ENCODE measurements at places on chromosomes 1 and 21.

DNA sequence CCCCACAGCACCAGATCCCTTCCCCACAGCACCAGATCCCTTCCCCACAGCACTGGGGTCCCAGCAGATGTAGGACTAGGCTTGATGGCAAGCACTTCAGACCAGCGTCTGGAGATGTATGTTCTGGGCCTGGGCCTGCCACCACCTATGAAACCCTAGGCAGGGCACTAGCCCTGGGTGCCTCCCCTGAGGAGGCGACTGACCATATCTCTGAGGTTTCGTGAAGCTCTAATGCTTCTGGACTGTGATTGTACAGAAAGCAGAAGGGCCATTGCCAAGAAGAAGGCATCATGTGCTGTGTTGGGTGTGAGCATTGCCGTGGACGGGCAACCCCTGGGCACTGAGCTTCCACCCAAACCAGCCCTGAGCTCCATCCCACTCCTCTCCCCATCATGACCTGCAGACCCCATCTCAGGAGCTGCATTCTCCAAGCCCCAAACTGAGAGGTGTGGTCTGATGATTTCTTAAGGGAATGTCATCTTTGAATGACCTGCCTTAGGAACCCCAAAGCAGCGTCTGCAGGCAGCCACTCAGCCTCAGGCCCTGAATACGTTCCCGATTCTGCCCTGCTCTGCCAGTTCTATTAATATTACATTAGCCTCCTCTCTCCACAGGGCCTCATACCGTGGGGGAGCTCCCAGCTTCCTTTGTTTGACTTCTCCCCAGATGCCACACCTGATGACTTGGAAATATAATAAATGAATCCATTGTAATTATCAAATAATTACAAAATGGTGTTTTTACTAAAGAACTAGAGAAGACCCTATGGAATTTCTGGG lies 163.4 kb downstream of the TRIM33 start:
- DNase-seq: no peak

- no peak for DNase-seq
These were observed 1.7 kb downstream of the GPR137B start for GRCh38 chr1:236144033-236144432.

- no peak for DNase-seq
These were observed 169.9 kb upstream of the CACNA1E start for GRCh38 chr1:181313466-181313865.

GRCh38 chr1:76807543-76808260 lies 59.6 kb upstream of the ST6GALNAC5 start:
- no peak for DNase-seq

- no peak for DNase-seq
These were observed 47.9 kb downstream of the ELF3 start for GRCh38 chr1:202058001-202058908.

GRCh38 chr1:2431518-2431917 lies 19.2 kb upstream of the PEX10 start:
- no peak for DNase-seq

DNA sequence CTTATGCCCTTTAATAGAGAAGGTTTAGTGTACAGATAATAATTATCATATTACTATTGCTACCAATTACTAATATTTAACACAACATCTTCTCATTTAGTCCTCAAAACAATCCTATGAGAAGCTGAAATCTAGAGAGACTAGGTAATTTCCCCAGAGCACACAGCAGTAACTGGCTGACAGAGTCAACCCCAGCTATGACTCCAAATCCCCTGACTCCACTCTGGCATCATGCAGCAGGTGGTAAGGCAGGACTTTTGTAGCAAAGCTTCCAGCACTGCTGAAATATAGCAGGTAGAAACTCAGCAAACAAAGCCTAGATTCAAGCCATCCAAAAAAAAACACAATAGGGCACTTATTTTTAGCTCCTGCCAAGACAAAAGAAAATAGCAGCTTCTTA lies 79.3 kb upstream of the RGS2 start:
- DNase-seq: no peak

- DNase-seq: peak; percentile 33
These were observed 188.6 kb downstream of the DSCAM start for GRCh38 chr21:40658311-40658710.

DNA sequence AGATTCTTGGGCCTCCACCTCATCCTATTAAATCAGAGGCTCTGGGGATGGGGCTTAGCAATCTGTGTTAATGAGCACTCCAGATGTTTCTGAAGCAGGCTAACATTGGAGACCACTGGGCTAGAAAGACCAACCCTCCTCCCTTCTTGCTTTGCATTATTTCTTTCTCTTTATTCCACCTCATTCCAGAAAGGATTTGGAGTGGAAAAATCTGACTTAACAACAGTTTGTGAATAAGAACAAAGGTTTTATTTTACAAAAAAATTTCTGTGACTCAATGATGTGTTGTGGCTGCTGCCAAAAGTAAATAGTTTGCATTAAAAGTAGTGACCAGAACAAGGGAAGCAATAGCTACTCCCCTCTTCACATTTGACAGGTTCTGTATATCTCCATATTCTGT lies 79.4 kb downstream of the TGFB2 start:
- no peak for DNase-seq

GRCh38 chr1:12001249-12001917 lies 17.9 kb upstream of the MIIP start:
- no peak for DNase-seq

Data from right lung (tissue), 10 donors.